ENCODE measurements at places on chromosomes 13 and 19. TPM values are rescaled to one million over a fixed set of nuclear protein-coding genes. Genes with fewer than 3 reads are reported as not detected.

Gene ZSCAN4
- total RNA-seq, result 0.21 TPM

Gene TMEM238
- 0.43 TPM for total RNA-seq

Gene FOXO1
- total RNA-seq, result 37.1 TPM

Gene ADGRE3
- total RNA-seq, result 2.1 TPM

Gene LRRC25
- total RNA-seq, result 8.5 TPM

DNA sequence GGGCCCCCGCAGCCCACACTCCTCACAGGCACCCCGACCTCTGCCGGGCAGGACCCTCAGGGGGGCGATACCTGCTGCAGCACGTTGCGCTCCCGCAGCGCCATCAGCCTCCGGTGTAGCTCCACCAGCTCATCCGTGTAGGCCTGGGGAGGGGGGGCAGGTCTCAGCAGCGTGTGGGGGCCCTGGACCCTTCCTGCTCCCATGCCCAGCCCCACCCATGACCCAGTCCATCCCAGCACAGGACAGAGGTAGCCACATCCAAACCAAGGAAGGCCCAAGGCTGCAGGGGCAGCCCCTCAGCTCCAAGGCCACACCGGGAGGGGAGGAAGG, 66.5 kb downstream of the MLLT1 start:
- no peak overlapping the region for H3K4me3 ChIP-seq
- H3K4me1 ChIP-seq, result peaks cover 12% of the 10 kb centered on the region
- no peak for DNase-seq
- no peak overlapping the region for H3K27ac ChIP-seq

DNA sequence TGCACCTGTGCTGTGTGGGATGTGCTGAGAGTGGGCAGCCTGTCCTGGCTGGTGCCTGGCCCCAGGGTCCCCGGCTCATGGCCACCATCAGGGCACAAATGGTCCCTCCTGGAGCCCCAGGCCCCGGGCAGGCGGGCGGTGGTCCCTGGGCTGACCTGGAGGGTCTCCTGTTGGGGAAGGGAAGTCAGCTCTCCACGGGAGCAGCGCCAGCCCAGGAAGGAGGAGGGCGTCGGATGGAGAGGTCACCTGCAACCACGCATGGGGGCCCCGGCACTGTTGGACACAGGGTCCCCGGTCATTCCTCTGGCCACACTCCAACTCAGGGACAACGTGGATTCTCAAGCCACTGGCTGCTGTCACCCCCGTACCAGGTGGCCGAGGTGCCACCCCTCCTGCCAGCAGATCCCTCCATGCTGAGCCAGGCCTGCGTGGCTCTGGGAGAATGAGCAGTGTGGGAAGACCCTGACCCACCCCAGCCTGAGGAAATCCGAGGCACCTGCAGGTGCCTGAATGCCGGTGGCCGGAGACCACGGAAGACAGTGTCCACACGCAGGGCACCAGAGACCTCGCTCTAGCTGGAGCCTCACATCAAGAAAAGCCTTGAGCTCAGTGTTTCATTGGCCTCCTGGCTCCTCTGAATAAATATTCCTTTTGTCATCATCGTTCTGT, 13.5 kb downstream of the LMNB2 start:
- no peaks in the 10 kb centered on the region for H3K4me1 ChIP-seq
- H3K27ac ChIP-seq, result no peak overlapping the region
- no peaks in the 10 kb centered on the region for H3K27me3 ChIP-seq
- no peak for DNase-seq

GRCh38 chr19:16612636-16613035, 15.4 kb downstream of the MED26 start:
- H3K27ac ChIP-seq, result peak overlapping the region; percentile 63
- no peak overlapping the region for H3K4me3 ChIP-seq
- DNase-seq, result no peak
- peaks cover 5% of the 10 kb centered on the region for H3K4me1 ChIP-seq

- no peaks in the 10 kb centered on the region for H3K27me3 ChIP-seq
- no peak for DNase-seq
- H3K4me1 ChIP-seq, result peaks cover 33% of the 10 kb centered on the region
- H3K36me3 ChIP-seq, result no peaks in the 10 kb centered on the region
- H3K4me3 ChIP-seq, result no peak overlapping the region
These were observed 42.1 kb upstream of the C1QTNF9 start for GRCh38 chr13:24267274-24267673.

DNA sequence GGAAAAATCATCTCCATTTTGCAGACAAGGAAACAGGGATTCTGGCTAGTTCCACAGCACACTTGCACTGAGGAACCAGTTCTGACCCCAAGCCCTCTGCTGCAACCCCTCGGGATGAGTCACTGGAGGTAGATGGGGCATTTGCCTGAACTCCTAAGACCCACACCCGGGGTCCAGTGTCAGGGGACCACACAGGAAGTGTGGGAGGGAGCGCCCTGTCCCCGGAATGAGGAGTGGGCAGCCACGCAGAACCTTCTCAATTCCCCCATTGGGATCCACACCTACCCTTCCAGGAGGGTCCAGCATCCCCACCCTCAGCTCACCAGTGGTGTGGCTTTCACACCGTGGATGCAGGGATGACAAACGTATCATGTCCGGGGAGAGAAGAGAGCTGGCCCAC, 62.7 kb downstream of the TSHZ3 start:
- no peak overlapping the region for H3K4me3 ChIP-seq
- peaks cover 2% of the 10 kb centered on the region for H3K4me1 ChIP-seq
- peaks cover 6% of the 10 kb centered on the region for H3K36me3 ChIP-seq
- H3K27ac ChIP-seq, result no peak overlapping the region
- H3K27me3 ChIP-seq, result no peaks in the 10 kb centered on the region

- peak overlapping the region; percentile 97 for H3K27ac ChIP-seq
- no peaks in the 10 kb centered on the region for H3K27me3 ChIP-seq
- peaks cover 26% of the 10 kb centered on the region for H3K36me3 ChIP-seq
- no peak for DNase-seq
- peaks cover 32% of the 10 kb centered on the region for H3K4me1 ChIP-seq
These were observed 1.7 kb downstream of the HSPB6 start for GRCh38 chr19:35755131-35755549.

DNA sequence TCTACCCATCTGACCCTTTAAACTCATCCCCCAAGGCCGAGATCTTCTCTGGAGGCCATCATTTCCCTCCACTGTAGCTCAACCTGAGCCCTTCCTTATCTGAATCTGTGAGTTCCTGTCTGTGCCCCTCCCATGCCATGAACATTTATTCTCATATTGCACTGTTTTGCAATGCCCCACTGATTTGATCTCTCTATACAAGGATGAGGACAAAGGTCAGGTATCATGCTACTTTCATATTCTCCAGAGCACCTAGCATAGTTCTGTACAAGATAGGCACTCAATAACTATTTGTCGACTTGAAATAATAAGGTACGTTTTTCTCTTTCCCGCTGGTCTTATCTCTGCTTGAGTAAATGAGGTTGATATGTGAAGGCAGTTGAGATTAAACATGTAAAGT, 135.5 kb downstream of the KLF5 start:
- no peaks in the 10 kb centered on the region for H3K36me3 ChIP-seq
- H3K27me3 ChIP-seq, result no peaks in the 10 kb centered on the region
- no peak overlapping the region for H3K27ac ChIP-seq
- H3K4me1 ChIP-seq, result peaks cover 7% of the 10 kb centered on the region

- DNase-seq, result no peak
- no peaks in the 10 kb centered on the region for H3K36me3 ChIP-seq
- H3K4me1 ChIP-seq, result no peaks in the 10 kb centered on the region
- no peak overlapping the region for H3K4me3 ChIP-seq
- no peak overlapping the region for H3K27ac ChIP-seq
These were observed 1.8 kb upstream of the LILRB4 start for GRCh38 chr19:54660964-54661363.

- DNase-seq, result no peak
- no peaks in the 10 kb centered on the region for H3K27me3 ChIP-seq
- H3K4me1 ChIP-seq, result no peaks in the 10 kb centered on the region
- H3K36me3 ChIP-seq, result no peaks in the 10 kb centered on the region
- H3K4me3 ChIP-seq, result no peak overlapping the region
These were observed 47.4 kb upstream of the PCDH20 start for GRCh38 chr13:61463024-61463423.

DNA sequence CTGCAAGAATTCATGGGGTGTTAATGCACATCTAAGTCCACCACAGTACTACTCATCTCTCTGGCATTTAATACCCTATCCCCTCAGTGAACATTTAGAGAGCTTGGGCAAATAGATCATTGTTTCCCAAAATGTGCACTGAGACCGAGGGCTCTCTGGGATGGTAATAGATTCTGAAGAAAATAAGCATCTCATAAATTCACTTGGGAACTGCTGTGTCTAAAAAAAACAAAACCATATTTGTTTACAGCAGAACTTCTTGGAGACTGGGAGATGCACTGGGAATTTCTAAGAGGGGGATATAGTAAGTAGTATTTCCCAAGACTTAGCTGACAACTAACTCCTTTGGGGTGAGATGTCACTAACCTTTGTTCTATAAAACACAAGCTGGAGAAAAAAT, 58.4 kb downstream of the ENOX1 start:
- H3K4me3 ChIP-seq, result no peak overlapping the region
- no peaks in the 10 kb centered on the region for H3K4me1 ChIP-seq
- DNase-seq, result no peak
- no peaks in the 10 kb centered on the region for H3K36me3 ChIP-seq

GRCh38 chr19:44597131-44597491, 16.3 kb upstream of the IGSF23 start:
- no peak overlapping the region for H3K27ac ChIP-seq
- no peaks in the 10 kb centered on the region for H3K27me3 ChIP-seq
- peaks cover 4% of the 10 kb centered on the region for H3K4me1 ChIP-seq
- no peak overlapping the region for H3K4me3 ChIP-seq
- DNase-seq, result no peak

DNA sequence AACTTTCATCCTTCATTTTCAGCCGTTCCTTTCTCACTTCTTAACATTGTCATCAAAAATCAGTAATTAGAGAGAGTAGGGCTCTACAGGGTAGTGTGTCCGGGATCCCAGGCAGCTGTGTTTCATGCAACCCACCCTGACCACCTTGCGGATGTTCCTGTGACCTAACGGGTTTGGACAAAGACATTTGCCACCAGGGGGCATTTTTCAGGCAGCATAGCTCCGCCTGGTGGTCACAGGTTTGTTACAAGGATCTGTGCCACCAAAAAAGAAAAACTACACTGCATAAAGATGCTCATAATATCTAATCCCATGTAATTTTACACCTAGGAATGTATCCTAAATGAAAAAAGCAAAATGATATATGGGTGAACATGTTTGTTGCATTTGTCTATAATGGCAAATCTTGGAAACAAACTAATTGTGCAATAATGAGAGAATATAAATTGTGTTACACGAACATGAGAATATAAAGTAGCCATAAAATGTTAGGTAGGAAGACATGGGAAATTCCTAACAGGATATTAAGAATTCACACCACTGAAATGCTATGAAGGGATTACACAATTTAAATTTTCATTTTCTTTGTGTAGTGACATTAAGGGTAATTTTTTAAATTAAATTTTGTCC, 123.0 kb downstream of the SLC7A1 start:
- H3K4me3 ChIP-seq, result no peak overlapping the region
- H3K27ac ChIP-seq, result peak overlapping the region; percentile 3
- DNase-seq, result peak; percentile 42

GRCh38 chr13:41500511-41500910, 43.2 kb downstream of the RGCC start:
- H3K27me3 ChIP-seq, result no peaks in the 10 kb centered on the region
- no peak overlapping the region for H3K4me3 ChIP-seq
- H3K36me3 ChIP-seq, result no peaks in the 10 kb centered on the region
- H3K4me1 ChIP-seq, result no peaks in the 10 kb centered on the region

DNA sequence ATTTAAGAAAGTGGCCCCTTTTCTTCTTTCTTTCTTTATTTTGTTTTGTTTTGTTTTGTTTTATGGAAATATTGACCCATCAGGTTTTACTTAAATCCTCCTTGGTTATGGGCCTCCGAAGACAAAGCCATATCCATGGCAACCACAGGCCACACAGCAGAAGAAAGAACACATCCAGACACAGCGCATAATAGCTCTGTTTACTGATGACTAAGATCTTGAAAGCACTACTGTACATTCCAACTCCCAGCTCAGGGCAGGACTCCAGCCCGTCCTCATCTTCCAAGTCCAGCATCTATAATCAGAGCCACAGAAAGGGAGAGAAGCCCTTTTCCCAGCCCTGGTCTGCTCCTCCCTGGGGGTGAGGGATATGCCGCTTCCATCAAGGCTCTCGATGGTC, 84.3 kb downstream of the NUFIP1 start:
- no peaks in the 10 kb centered on the region for H3K27me3 ChIP-seq
- no peak overlapping the region for H3K27ac ChIP-seq
- no peak overlapping the region for H3K4me3 ChIP-seq

DNA sequence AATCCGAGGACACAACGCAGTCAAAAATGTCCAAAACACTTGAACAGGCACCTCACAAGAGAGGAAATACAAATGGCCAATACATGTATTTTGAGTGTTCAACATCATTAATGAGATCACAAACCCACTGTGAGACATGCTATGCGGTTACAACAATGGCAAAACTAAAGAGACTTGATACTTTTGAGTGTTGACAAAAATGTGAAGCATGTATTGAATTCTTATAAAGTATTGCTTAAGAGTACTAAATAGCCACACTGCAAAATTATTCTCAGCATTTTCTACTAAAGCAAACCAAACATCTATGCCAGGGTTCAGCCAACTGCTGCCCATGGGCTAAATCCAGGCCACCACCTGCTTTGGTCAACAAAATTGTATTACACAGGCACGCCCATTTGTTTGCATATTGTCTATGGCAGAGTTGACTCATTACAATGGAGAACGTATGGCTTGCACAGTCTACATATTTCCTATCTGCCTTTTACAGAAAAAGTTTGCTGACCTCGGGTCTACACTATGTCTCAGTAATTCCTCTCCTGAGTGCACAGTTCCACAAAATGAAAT, 135.3 kb downstream of the B3GLCT start:
- no peak for DNase-seq
- no peaks in the 10 kb centered on the region for H3K27me3 ChIP-seq
- H3K4me3 ChIP-seq, result no peak overlapping the region
- no peaks in the 10 kb centered on the region for H3K4me1 ChIP-seq
- no peak overlapping the region for H3K27ac ChIP-seq

DNA sequence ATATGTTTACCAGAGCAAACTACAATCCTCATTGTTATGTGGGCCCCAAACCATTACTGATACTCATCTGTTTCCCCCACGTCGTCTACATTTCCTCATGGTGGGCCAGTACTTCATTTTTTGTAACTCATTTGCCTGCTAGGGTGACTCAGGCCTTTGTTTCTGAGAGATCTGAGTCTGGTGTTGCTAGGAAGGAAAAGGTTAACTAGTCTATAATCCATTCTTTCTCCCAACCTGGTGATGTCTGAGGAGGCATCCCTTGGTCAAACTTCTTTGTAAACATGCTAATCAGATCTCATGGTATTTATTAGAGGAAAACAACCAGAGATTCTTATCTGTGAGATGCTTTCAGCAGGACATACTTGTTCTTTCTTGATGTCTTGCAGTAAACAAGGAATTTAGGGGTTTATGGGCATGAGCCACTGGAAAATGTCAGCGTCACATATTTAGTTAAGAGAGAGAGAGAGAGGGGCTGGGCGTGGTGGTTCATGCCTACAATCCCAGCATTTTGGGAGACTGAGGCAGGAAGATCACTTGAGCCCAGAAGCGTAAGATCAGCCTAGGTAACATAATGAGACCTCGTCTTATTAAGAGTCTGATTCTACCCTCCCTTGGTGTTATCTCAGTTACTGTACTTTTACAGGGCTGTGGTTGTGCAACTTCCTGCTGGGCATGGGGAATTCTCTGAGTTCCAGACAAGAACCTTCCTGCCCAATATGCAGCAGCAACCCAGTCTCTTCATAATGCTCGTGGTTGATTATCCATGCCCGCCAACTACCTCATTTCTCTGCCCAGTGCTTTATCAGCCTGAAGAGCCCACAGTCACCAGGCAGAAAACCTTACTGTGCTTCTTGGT, 9.7 kb upstream of the DPRX start:
- no peak for DNase-seq
- H3K4me3 ChIP-seq, result no peak overlapping the region
- H3K4me1 ChIP-seq, result no peaks in the 10 kb centered on the region

GRCh38 chr13:45521297-45521696, 56.6 kb downstream of the COG3 start:
- H3K27ac ChIP-seq, result no peak overlapping the region
- peaks cover 28% of the 10 kb centered on the region for H3K36me3 ChIP-seq
- no peaks in the 10 kb centered on the region for H3K4me1 ChIP-seq
- H3K27me3 ChIP-seq, result no peaks in the 10 kb centered on the region
- no peak for DNase-seq
